Smooth muscle cell of the brain vasculature (primary cell): ENCODE measurements at places on chromosomes 2 and 18.

GRCh38 chr2:120740375-120740764, 4.7 kb downstream of the GLI2 start:
- DNase-seq, result no peak

GRCh38 chr2:238568455-238569440, 142.0 kb downstream of the ASB1 start:
- DNase-seq, result no peak

DNA sequence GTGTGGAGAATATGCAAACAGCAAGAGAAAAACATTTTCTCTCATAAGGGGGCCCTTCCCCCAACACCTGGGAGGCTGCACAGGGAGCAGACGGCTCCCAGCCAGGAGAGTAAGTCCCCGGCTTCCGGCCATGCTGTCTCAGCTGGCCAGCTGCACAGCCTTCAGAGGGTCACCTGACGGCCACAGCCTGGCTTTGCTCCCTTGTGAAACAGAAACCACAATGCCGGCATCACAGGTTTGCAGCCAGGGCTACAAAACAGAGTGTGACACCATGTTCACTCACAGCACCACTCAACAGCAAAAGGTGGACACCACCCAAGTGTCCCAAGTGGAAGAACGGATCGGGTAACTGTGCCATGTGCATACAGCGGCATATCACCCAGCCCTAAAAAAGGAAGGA, 86.9 kb upstream of the GPC1 start:
- DNase-seq, result no peak

DNA sequence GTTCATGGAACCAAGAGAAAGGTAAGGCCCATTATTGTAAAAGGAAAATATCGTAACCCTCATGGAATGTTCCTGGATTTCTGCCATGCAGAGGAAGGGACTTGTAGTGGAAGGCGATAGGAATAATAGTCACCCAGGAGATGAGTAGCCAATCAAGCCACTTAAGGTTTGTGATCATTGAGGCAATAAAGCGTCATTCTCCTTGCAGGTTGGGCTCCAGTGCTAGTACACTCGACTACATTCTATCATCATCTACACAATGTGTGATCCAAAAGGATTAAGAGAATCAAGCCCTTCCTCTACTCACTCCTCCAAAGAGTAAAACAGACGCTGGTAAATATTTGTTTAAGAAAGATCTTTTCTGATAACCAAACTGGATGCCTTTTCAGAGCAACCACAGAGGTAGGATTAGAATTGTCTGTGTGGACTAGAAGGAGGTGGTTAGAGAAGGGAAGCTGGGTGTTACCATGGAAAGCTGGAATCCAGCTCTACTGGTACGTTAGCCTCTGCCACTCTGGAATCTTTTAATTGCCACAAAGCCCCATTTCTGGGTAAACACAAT, 245.7 kb downstream of the IKZF2 start:
- no peak for DNase-seq

DNA sequence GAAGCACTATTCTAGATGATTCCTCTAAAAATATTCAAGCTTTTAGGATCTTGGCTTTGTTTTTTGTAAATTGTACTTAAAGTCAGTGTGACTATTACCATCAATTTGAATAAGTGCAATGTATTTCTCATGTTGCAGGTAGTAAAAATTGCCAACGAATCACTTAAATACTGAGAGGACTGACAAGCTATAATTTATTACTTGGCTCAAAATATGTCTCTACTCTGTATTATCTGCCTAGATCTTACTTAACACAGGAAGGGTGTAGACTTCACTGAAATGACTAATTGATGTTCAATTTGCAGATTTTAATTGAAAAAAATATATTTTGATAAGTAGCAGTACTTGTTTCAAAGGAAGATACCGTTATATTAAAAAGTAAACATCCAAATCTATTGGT, 202.3 kb downstream of the SLC8A1 start:
- no peak for DNase-seq

GRCh38 chr18:3218819-3219218, 949 bp downstream of the MYOM1 start:
- DNase-seq, result no peak

- DNase-seq, result no peak
Observed at GRCh38 chr2:3078684-3079083, 298.9 kb downstream of the EIPR1 start.

DNA sequence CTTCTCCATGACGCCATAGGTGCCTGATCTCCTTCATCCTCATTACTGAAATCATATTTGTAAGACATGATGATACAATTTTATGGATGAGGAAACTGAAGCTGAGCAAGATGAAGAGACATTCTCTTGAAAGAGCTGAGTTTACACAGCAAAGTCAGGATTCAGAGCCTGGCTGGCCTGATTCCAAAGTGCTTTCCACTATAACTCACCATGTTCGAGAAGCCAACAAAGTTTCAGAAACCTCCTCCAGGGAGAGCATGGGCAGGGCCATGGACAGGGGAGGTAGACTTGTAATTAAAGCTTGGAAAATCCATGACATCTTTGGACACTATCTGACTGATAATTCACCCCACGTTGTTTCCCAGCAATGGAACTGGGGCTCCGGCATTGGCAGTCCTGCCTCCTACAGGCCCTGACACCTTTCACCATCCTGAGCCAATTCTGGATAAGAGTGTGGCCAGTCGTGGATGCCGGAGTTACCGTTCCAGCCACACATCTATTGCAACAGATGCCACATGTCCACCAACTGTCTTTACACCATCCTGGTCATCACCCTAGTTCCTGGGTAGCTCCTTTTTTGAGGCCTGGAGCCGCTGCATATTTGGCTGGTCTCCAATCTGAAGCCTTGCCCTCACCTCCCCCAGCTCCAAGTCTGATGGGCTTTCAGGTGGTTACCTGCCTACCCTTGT, 85.0 kb upstream of the PPP1CB start:
- no peak for DNase-seq

- DNase-seq, result no peak
Observed at GRCh38 chr2:26801328-26801727, 15.5 kb downstream of the CENPA start.

GRCh38 chr2:121682396-121683298, 33.4 kb upstream of the CLASP1 start:
- DNase-seq, result no peak

DNA sequence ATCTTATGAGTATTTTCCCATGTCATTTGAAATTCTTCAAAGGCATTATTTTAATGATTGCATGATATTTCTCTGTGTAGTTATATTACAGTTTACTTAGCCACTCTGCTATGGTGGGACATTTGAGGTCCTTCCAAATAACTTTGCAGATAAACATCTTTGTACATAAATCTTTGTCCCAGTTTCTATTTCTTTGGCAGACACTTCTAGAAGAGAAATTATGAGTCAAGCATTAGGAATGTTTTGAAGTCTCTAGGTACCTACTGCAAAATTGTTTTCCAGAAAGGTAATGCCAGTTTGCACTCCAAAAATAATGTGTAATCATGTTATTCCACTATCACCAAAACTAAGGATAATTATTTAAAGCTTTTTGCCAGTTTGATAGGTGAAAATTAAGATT, 149.7 kb downstream of the EN1 start:
- no peak for DNase-seq

GRCh38 chr18:3851159-3851558, 401.2 kb downstream of the TGIF1 start:
- no peak for DNase-seq

GRCh38 chr2:185668710-185669109, 69.9 kb upstream of the FSIP2 start:
- no peak for DNase-seq

- DNase-seq, result no peak
Observed at GRCh38 chr18:63567276-63567675, 19.9 kb upstream of the SERPINB13 start.

GRCh38 chr18:7686278-7686677, 119.2 kb downstream of the PTPRM start:
- no peak for DNase-seq

- no peak for DNase-seq
Observed at GRCh38 chr2:183057333-183057985, 19.2 kb upstream of the NCKAP1 start.

- no peak for DNase-seq
Observed at GRCh38 chr2:40002339-40002738, 223.3 kb upstream of the THUMPD2 start.
